ENCODE measurements at places on chromosomes 3 and 15.

GRCh38 chr15:36591536-36592411, 12.3 kb downstream of the CDIN1 start:
- DNase-seq: no peak

DNA sequence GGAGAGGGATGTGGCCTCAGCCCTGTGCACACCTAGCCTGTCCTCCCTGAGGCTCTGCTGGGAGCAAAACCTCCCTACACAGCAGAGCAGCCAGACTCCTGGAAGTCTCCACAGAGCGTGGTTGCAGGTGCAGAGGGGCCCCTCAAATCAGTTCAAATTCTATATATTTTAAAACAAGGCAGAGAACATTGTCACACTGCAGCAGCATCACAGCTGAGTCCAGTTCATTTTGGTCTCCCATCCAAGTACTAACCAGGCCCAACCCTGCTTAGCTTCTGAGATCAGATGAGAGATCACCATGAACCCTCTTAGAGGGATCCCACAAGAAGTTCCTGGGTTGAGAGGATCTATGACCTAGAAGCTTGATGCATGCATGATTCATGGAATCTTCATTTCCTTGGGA, 331.0 kb upstream of the RGMA start:
- DNase-seq: no peak

DNA sequence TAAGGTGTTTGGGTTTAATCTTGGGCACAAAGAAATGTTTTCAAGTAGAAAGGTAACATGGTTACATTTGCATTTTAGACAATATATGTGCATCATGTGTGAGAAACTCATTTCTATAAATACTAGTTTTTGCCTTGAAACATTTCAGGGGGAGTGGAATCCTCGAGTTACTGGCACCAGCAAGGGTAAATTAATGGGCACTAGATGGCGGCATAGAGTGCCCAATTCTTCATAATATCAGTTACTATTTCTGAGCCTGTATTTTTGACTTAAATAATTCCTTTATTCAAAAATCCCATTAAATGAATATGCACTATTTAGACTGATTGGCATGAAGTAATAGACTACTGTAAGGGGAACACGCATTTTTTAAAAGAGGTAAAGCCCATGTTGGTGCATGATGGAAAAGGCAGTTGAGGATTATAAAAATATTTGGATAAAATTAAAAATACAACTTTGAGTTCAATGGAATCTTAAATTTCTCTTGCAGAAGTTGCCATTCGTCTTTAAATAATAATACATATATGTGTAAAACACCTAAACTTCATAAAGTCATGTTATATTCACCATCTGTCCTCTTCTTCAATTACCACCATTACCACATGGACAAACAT, 106.3 kb downstream of the ZBTB20 start:
- DNase-seq: peak; percentile 32

GRCh38 chr3:139481116-139481515, 4.8 kb upstream of the RBP2 start:
- no peak for DNase-seq

- DNase-seq: no peak
Measured at GRCh38 chr3:55474213-55474632, 12.9 kb downstream of the WNT5A start.
